ENCODE measurements at places on chromosomes 5 and 9.

- DNase-seq = no peak
Measured at GRCh38 chr5:91119217-91119616, 263.9 kb downstream of the ARRDC3 start.

DNA sequence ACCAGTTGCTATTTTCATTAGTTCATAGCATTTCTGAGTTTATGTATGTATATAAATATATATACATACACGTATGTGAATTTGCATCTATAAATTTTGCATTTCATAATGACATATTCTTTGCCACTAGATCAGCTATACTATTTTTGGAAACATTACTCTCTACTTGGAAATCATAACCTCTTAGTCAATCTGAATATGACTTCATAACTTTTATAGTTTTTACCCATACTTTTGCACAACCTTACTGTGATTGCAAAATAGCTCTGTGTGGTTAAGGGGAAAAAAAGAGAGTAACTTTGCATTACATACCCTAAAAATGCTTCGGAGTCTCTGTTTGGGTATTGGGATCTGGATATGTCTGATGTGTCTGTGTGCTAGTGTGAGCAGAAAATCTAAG is 44.9 kb upstream of the ADAMTSL1 start:
- no peak for DNase-seq

- peak; percentile 39 for DNase-seq
Measured at GRCh38 chr5:140220032-140220697, 45.2 kb downstream of the CYSTM1 start.

DNA sequence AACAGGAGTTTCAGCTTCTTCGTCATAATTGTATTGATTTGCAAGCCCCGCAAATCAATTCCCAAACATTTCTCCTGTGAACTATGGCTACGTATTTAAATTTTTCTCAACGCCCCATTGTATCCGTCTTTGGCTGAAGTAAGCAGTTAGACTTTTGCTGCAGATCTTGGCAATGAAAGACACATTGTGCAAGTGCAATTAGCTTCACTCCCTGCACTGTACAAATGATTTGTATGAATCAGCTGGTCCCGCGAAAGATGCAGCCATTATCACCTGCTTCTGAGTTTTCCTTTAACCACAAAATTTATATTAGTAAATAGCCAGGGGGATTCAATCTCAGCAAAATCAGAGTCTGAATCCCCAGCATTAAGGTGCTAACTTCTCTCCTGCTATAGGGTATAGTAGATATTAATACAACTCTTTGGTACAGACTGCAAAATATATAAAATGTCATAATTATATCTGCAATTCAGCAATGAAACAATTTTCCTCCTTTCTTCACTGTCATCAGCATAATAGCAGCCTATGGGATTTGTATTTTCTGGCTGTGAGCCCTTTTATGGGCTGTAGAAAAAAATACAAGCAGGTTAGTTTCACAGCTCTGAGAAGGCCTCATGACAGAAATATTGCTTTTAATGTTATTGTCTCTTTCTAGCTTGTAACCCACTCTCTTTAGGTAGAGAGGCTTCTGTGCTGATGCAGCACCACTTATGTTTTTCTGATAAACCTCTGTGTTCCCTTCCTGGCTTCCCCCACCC is 68.4 kb upstream of the SMARCA2 start:
- DNase-seq = no peak

GRCh38 chr5:6692906-6693305 is 20.3 kb upstream of the TENT4A start:
- no peak for DNase-seq

- DNase-seq = peak; percentile 17
Measured at GRCh38 chr9:130658893-130659698, 5.3 kb upstream of the PRDM12 start.

DNA sequence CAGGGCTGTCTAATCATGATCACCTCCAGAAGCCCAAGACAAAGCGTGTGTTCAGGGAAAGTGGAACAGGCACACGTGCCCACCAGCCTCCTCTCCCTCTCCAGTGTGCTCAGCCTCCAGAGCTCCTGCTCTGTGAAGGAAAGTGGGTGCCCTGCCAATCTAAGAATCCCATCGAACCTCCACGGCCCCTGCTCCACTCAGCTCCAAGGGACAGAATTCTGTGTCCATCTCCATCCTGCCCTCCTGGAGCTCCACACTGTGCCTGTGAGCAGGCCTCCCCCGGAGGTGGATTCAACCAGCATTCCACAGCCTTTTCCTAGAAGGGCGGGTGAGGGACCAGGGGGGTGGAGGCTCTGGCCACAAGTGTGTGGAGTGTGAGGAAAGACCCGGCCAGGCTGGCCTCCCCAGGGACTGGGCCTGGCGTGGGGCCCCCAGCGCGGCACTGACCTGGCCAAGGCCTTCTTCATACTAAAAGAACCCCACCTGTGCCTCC is 6.0 kb downstream of the EEIG1 start:
- no peak for DNase-seq

DNA sequence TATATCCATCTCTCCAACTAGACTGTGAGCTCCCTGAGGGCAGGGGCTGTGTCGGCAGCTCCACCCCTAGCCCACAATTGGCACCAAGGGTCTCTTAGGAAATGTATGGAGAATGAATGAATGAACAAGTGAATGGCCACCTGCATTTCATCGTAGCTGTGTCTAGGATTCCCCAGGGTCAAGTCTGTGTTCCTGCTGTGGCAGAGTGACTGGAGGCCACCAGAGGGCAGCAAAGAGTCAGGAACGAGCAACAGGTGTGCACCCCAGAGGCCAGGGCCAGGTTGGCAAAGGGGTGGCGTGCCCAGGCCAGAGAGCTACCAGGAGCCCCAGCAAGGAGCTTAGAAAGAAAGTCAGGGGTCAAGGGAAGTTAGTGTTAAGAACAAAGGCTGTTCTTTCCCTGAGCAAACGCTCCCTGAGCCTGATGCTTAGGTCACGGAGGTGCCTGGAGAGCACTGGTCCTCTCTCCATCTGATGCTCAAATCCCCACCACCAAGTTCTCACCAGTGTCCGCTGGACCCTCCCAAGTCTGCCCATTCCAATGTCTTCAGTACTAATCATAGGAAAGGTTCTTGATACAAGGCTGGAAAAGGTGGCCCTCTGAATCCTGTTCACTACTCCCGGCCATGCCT is 160.7 kb downstream of the PAX5 start:
- DNase-seq = peak; percentile 70

DNA sequence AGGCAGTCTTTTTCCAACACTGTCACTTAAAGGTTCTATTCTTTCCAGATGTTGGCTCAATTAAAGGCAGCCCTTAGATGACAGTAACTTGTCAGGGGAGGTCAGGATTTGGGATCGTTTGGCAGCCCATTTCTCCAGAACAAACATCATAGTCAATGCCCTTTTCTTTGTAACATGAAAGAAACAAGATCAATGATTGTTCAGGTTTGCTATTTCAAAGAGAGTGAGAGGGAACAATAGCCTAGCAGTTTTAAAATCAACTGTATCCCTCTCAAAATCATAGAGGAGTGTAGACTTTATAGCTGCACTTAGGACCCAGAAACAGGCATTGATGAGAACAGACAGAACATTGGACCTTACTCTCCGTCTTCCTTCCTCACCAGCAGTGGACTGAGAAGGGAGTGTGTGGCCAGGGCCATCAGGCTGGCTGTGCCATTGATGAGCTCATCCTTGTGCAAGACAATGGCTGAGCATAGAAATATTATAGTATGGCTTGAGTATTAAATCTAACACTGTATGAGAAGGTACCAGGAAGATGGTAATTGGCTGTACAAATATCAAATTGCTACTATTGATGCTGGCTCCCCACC is 130.0 kb downstream of the PIP5K1B start:
- DNase-seq = no peak
